Panc1 (cell line): ENCODE measurements at places on chromosomes 11 and 22. TPM values are rescaled to one million over a fixed set of nuclear protein-coding genes. Genes with fewer than 3 reads are reported as not detected.

The HOATZ gene
- not detected for total RNA-seq

The GPR152 gene
- not detected for total RNA-seq

The RAB38 gene
- total RNA-seq, result 0.15 TPM

The OR5A1 gene
- not detected for total RNA-seq

The IGLL5 gene
- total RNA-seq, result not detected

The SCGB1D2 gene
- total RNA-seq, result 0.85 TPM

The ASCL2 gene
- total RNA-seq, result not detected

The MADD gene
- total RNA-seq, result 51.1 TPM

The KCNK7 gene
- 0.69 TPM for total RNA-seq

The SYCE3 gene
- not detected for total RNA-seq

The OR51B4 gene
- not detected for total RNA-seq

The TMEM109 gene
- total RNA-seq, result 91.8 TPM

The MEN1 gene
- total RNA-seq, result 54.5 TPM

The SLC36A4 gene
- 30.3 TPM for total RNA-seq

The MMP10 gene
- not detected for total RNA-seq

The RFPL2 gene
- not detected for total RNA-seq

The PANX2 gene
- total RNA-seq, result 0.77 TPM

The ABCC8 gene
- total RNA-seq, result 0.18 TPM

The PRR33 gene
- total RNA-seq, result not detected

The PHETA2 gene
- total RNA-seq, result 1.3 TPM

The RAB39A gene
- 3.3 TPM for total RNA-seq

The STARD10 gene
- total RNA-seq, result 32.1 TPM

The CRYBB3 gene
- total RNA-seq, result 0.67 TPM

The LAMTOR1 gene
- total RNA-seq, result 126 TPM

The SHANK2 gene
- 1.7 TPM for total RNA-seq

The CYP2R1 gene
- 11.2 TPM for total RNA-seq

The HBE1 gene
- 3.2 TPM for total RNA-seq

The PNPLA3 gene
- 4.9 TPM for total RNA-seq
